ENCODE measurements at places on chromosomes 7 and 10.

DNA sequence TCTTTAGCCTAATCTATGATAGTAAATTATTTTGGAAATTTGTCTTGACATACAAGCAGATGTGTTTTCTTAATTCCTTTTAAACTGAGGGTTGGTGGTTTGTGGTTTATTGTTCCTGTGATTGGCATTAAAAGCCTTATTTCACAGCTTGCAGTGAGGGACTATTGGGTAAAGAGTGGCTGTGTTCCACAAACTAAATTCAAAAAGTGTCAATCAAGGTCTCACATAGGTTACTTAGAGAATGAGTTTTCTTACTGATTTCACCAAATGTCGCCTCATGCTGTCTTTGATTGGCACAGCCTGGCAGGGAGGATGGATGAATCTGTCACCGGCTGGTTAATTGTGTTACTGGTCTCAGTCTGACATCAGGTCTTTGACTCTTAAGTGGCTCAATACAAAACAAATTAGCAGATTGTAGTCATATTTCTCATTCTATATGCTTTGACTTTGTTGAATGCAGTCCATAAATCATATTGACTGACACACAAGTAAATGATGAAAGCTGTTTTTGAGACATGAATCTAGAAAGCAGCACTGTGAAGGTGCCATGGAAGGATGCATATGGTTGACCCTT, 66.8 kb upstream of the CYP26C1 start:
- DNase-seq = no peak

DNA sequence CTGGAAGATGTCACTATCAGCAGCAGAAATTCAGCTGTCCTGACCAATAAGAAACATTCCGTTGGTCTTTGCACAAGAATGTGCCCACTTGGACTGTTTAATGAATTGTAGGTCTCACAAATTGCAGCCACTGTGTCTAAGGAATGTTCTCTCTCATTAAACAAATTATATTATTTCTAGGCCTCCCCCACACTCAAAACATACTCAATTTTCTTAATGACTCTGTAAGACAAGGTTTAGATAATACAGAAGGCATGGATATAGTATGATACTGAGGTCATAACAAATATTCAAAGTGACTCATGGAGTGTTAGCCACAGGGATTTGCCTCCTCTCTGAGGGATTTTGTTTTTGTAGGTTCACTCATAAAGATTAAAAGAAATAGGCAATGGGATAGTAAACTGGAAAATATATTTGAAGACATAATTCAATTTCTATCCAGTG, 197.5 kb downstream of the PTN start:
- no peak for DNase-seq

DNA sequence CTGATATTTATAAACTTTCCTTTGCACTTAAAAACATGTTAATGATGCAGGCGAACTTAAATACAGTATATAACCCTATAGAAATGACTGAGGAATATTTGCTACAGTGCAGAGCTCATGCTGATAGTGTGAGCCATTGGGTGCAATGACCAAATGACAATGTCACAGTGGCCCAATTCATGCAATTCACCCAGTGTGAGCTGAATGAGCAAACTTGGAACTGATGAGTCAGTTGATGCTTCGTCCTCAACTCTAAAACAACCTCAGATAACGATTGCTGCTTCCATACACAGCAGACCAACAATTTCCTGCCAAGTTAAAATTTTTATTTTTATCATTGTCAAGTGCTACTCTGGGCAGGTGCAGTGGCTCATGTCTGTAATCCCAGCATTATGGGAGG, 12.1 kb upstream of the ZC3HAV1L start:
- DNase-seq = no peak

- DNase-seq = no peak
Measured at GRCh38 chr7:20864221-20864620, 77.5 kb upstream of the SP8 start.

DNA sequence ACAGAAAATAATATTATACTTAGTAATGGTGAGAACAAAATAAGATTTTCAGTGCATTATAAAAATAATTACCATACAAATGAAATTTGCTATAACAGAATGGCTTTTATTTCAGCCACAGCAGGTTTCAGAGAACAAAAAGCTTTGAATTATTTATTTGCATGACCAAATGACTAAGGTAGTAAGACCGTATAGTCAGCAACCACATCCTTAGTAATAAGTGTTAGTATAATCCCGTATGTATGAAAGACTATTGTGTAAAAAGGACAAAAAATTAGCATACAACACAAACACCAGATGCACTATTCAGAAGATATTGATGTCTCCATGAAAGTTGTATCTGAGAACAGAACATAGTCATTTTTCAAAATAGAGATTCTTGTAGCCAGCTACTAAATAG, 12.2 kb downstream of the PDZD8 start:
- DNase-seq = no peak

DNA sequence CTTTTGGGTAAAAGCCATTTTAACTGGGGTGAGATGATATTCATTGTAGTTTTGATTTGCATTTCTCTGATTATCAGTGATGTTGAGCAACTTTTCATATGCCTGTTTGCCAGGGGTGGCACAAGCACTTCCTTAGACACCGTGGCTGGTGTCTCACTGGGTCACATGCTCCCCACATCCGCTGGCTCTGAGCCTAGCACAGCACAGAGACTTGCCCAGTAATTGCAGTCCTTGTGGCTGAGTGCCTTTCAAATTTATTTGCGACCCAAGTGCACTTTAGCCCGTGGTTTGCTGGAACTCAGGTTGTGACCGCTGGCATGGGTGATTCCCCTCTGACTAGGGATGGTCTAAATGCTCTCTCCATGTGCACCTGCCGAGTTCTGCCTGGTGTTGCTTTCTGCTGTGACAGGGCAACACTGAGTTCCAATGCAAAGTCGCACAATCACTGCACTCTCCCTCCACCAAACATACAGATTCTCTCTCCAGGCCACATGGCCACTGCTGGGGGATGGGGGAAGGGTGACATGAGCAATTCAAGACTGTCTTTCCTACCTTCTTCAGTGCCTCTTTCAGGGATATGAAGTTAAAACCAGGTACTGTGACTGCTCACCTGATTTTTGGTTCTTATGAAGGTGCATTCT, 66.5 kb downstream of the ZNF277 start:
- no peak for DNase-seq

DNA sequence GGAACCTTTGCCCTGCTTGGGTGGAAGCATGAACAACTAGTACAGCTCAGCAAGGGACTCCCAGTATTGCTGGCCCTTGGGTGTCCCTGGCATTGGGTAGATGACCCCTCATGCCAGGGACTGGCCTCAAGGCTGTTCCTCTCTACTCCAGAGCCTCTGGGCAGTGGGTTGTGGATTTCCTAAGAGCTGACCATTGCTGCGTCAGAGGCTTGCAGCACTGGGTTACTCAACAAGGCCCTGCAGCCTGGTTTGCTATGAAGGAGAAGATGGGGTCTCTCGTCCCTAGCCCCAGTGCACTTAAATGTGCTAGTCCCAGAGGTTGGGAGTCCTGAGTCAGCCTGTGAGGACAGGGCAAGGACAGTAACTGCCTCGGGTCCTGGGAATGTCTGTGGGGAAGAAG, 2.5 kb downstream of the VSIR start:
- DNase-seq = no peak

DNA sequence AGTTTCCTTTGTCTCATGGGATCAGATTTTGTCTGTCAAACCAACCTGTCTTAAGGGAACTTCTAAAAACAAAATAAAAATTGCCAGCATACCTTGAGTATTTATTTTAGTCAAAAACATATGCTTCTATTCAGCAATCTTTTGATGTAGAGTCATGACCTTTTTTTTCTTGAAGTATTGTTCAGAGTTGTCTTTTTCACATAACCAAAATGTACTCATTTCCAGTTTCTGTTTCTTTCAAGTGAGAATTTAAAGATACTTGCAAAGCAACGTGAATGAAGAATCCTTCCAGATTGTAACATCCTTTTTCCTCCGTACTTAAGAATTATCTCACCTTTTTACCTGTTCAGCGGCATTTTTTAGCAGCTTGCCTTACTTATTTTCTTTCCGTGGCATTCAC, 37.8 kb downstream of the GNAI1 start:
- no peak for DNase-seq

DNA sequence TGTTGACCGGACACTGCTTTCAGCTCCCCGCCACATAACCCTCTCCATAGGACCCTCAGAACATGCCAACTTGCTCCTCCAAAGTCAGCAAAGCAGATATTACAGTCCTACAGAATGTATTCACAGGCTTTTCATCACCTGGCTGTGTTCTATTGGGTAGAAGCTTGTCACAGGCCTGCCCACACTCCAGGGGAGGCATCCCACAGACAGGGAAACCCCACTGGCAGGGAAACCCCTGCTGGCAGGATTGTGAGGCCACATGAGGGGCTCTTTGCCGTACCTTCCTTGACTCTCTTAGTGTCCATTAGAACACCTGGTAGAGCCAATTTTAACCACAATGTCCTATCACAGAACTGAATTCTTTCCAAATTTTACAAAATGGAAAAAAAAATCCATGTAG, 344.2 kb upstream of the MGMT start:
- DNase-seq = no peak

- no peak for DNase-seq
Measured at GRCh38 chr7:142916508-142916907, 17.0 kb downstream of the TRPV5 start.

DNA sequence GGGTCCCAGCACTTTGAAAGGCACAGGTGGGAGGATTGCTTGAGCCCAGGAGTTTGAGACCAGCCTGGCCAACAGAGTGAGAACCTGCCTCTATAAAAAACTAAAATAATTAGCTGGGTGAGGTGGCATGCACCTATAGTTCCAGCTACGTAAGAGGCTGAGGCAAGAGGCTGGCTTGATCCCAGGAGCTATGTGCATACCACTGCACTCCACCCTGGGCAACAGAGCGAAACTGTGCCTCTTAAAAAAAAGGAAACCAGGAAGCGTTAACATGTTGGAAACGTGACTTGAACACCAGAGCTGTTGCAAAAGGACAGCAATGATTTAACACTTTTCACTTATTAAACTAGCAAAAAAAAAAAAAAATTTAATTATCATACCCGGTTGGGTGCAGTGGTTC, 12.6 kb downstream of the BAZ1B start:
- no peak for DNase-seq

DNA sequence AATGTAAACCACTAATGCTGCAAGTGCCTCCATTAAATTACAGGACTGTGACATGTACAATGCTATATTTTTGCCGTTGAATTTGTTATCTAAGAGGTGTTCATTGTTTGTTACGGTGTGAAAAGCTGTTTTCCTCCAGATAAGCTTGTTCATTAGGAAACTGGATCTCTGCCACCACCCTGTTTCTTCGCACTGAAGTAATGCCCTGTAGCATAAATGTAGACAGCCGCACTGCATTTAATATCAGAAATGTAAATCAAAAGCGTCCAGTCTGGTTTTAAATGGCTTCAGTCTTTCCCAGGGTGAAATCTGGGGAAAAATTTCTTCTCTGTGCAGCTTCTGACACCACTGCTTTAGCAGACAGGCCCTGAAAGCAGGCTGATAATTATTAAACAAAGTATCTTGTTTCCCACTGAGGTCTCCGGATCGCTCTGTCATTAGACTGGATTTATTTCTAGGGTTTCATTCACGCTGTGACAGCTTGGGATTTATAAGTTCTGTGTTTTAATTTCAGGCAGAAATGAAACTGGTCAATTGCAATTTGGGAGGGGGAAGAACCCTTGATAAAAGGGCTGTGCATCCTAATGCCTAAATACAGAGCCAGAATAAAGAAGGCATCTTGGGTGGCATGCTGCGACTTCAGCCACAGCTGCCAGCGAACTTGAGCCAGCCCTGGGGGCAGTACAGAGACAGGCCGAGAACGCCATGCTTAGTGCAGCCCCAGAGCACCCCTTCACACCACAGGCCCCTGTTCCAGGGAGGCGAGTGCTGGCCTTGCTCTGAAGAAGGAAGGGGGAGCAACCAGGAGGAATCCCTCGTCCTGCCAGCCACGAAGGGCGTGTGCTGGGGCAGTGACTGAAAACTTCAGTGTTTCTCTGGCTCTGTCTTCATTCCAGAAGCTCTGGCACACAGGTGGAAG, 547.7 kb upstream of the GALNT17 start:
- no peak for DNase-seq

DNA sequence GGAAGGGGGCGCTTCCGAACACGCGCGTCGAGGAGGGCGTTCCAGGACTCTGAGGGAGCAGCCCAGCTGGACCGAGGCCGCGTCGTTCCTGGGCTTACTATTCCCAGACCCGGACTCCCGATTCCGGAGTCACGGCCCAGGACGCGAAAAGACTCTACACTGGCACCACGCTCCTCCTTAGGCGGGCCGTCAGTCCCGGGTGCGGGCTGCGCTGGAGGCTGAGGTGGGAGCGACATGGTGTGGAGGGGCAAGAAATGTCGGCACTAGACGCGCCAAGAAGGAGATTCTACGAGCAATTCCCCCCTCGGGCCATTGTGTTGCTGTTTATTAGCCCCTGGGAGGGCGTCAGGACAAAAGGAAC, 584 bp upstream of the RUNDC3B start:
- peak; percentile 56 for DNase-seq

GRCh38 chr10:6595499-6595898, 15.4 kb upstream of the PRKCQ start:
- DNase-seq = no peak

- no peak for DNase-seq
Measured at GRCh38 chr10:27612551-27613035, 108.5 kb downstream of the RAB18 start.

GRCh38 chr7:157299613-157300368, 37.0 kb upstream of the DNAJB6 start:
- DNase-seq = no peak

DNA sequence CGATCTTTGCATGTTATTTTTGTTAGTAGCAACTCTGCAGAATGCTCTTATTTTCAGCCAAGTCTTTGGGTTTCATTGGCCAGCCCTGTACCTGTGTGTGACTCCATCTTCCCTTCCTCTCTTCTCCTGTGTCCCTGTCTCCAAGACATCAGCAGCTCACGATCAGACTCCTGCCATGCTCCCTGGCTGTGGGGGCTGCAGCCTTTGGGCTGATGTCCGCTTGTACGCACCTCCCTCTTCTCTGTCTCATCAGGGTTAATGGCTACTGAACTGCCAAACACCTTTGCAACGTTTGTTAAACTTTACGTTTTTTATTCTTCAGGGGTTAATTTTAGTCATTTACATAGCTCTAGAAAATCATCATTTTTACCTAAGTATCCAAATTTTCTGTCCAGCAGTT, 103.5 kb upstream of the RET start:
- DNase-seq = no peak

- no peak for DNase-seq
Measured at GRCh38 chr7:88071994-88072714, 138.1 kb downstream of the ADAM22 start.
